Renal cortical epithelial cell (primary cell): ENCODE measurements at places on chromosomes 1 and 21. TPM values are rescaled to one million over a fixed set of nuclear protein-coding genes. Genes with fewer than 3 reads are reported as not detected.

OR6K3 gene
- total RNA-seq = not detected in 2 replicates

GRCh38 chr1:8873506-8874229 is 4.8 kb downstream of the ENO1 start:
- peak; percentile 99 for DNase-seq

- no peak for DNase-seq
Measured at GRCh38 chr1:200693327-200693726, 23.6 kb upstream of the DDX59 start.

AMY1C gene
- not detected in 2 replicates for total RNA-seq

RAD54L gene
- total RNA-seq = 1.9 and 5.4 TPM in 2 replicates
